ENCODE measurements at places on chromosomes 13 and 19.

- no peak for DNase-seq
Observed at GRCh38 chr13:23793711-23794110, 95.5 kb downstream of the MIPEP start.

- DNase-seq: no peak
Observed at GRCh38 chr19:18253716-18254115, 20.5 kb downstream of the IQCN start.

- no peak for DNase-seq
Observed at GRCh38 chr19:29492769-29493168, 33.0 kb upstream of the VSTM2B start.

DNA sequence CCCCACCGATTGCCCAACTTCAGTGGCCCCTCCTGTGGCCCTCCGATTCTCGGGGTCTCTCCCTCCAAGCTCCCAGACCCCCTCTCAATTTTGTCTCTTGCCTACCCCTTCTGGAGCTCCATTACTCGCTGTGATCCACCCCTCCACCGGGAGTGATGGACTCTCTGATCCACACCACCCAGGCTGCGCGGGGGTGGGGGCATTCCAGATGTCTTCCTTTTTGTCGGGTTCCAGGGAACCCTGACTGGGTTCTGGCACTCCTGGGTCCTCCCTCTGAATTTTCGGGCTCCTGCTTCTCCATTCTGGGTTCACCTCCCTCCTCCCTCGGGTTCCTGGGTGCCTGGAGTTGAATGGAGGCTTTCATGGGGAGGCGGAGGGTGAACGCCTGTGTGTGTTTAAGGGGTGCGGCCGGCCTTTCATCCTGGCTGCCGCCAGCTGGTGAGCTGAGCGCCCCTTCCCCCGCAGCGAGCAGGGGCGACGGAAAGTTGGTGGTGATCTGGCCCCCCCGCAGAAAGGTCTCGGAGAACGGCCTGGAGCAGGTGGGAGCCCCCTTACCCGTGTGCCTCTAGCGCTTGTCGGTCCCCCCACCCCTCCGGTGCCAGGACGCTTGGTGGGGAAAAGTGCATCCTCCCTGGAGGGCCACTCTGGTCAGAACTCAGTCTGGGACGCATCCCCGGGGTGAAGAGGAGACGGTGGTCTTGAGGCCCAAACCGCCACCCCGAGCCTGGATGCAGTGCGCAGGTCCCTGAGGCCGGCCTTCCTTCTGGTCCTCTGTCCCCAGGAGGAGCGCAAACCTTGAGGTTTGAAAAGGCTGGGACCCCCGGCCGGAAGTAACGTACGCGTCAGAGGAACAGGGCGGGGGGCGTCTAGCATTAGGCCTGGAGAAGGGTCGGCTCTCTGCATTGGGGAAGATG is 1.6 kb downstream of the MISP3 start:
- no peak for DNase-seq

GRCh38 chr13:91773591-91774227 is 375.3 kb downstream of the GPC5 start:
- no peak for DNase-seq
